ENCODE measurements at places on chromosomes 4 and X. TPM values are rescaled to one million over a fixed set of nuclear protein-coding genes. Genes with fewer than 3 reads are reported as not detected.

GRCh38 chr4:26860922-26861433 lies 337 bp downstream of the STIM2 start:
- no peaks in the 10 kb centered on the region for H3K27me3 ChIP-seq
- peak overlapping the region; percentile 97 for H3K27ac ChIP-seq
- peak; percentile 95 for DNase-seq
- peaks cover 76% of the 10 kb centered on the region for H3K4me1 ChIP-seq

DNA sequence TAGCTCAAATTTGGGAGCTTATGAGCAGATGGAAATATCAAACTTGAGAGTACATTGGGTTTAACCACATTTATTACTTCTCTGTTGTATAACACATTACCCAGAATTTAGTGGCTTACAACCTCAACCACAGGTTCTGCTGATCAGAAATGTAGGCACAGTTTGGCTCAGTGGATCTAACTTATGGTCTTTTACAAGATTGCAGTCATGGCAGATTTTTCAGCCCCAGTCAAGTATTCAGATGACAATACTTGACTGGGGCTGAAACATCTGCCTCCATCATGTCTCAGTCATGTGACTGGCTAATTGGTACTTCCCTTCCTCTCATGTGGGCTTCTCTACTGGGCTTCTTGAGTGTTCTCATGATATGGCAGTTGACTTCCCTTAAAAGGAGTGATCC lies 44.0 kb upstream of the ADAD1 start:
- H3K4me1 ChIP-seq = no peaks in the 10 kb centered on the region
- no peak overlapping the region for H3K27ac ChIP-seq
- no peak for DNase-seq

DNA sequence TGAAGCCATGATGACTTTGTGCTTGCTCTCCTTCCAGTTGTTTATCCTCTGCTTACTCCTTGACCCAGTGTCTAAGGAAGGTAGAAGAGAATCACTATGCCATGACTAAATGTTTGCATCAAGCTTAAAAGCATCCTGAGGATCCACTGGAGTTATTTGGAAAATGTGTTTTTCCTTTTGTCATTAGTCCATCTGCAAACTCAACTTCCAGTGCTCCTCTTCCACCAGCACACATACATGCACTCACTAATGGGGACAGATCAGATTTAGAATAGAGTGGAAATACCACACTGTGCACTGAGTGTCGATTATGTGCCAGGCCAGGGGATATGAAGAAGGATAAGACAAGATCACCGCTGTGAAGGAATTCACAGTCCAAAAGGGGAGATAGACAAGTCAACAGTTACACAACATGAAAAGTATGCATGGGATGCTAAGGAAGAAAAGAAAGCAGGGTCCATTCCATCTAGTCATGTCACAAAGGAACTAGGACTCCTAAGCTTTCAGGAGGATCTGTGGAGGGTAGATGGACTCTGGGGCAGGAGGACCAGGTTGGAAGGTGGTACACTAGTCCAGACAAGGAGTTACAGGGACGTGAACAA lies 1.9 kb downstream of the OCIAD2 start:
- no peak for DNase-seq
- H3K4me1 ChIP-seq = no peaks in the 10 kb centered on the region
- no peak overlapping the region for H3K4me3 ChIP-seq
- H3K27ac ChIP-seq = no peak overlapping the region
- H3K36me3 ChIP-seq = peaks cover 7% of the 10 kb centered on the region

DNA sequence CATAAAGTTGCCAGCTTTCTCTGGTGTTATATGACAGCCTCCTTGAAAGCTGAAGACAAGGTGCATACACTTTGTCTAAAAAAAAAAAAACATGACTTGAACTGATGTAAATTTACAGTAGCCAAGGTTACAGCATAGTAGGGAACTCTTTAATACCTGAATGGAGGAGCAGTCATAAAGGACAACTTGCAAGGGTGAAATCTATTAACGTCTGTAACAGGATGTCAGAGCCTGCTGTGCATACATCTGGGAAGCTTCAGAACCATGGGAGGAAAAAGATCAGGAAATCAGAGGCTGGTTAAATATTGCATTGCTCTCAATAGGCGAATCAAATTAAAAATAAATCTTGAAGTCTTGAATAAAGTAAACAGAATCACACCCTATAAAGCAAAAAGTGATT lies 484.0 kb upstream of the CTSO start:
- H3K4me3 ChIP-seq = no peak overlapping the region
- H3K4me1 ChIP-seq = no peaks in the 10 kb centered on the region
- H3K27me3 ChIP-seq = no peaks in the 10 kb centered on the region
- no peak for DNase-seq
- no peak overlapping the region for H3K27ac ChIP-seq

- H3K4me1 ChIP-seq = peaks cover 23% of the 10 kb centered on the region
- no peak overlapping the region for H3K4me3 ChIP-seq
- H3K27me3 ChIP-seq = no peaks in the 10 kb centered on the region
- no peak overlapping the region for H3K27ac ChIP-seq
These were observed 5.0 kb downstream of the GAR1 start for GRCh38 chr4:109820563-109820962.

DNA sequence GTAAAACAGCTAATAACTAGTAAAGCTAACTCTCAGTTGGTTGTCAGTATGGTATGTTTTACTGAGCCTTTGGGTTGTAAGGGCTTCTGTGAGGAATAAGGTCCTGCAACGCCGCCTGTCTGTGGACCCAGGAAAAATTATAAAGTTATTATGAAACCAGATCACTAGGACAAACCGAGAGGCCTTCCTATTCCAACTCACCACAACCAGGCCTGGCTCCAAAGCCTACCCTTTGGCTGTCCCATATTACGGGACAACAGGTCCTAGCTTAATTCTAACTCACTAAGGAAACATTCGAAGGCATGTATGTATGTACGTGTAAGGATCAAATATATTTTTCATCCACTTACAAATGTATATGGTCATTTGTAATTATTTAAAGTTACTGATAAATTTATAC lies 1.4 kb downstream of the ANKRD17 start:
- H3K4me1 ChIP-seq = peaks cover 33% of the 10 kb centered on the region
- peak overlapping the region; percentile 77 for H3K4me3 ChIP-seq
- peaks cover 7% of the 10 kb centered on the region for H3K36me3 ChIP-seq
- H3K27me3 ChIP-seq = no peaks in the 10 kb centered on the region

- H3K27me3 ChIP-seq = no peaks in the 10 kb centered on the region
- no peak for DNase-seq
- no peak overlapping the region for H3K4me3 ChIP-seq
- no peak overlapping the region for H3K27ac ChIP-seq
- no peaks in the 10 kb centered on the region for H3K4me1 ChIP-seq
These were observed 43.0 kb downstream of the AMELX start for GRCh38 chrX:11336201-11336600.

DNA sequence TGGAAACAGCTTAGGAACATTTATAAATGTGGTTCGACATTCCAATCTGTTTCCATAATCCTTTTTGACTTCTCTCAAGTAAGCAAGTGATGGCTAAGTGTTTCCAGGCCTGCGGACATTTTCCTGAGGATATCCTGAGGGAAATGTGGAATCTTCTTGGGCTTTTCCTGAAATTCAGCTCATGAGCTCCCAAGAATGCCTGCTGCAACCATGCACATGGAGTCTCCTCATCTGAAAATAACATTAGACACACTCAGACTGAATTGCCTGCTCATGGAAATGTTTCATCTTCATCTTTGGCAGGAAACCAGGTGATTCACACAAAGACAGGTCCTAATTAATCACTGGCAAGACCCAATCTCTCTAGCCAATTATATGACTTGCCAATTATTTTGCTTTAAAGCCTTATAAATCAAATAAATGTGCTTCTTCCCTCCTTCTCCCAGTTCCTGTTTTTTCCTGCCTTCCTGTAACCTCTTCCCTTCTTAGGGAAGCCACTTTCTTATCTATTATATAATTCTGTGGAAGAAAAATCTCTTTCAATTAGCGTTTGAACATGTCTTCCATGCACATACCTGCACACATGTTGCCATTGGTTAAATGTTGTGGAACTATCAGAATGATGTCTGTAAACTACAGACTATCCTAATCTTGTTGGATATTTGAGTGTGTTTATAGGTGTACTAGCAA lies 104.6 kb upstream of the MXRA5 start:
- H3K4me1 ChIP-seq = no peaks in the 10 kb centered on the region
- H3K27me3 ChIP-seq = no peaks in the 10 kb centered on the region
- H3K27ac ChIP-seq = no peak overlapping the region
- H3K4me3 ChIP-seq = no peak overlapping the region

DNA sequence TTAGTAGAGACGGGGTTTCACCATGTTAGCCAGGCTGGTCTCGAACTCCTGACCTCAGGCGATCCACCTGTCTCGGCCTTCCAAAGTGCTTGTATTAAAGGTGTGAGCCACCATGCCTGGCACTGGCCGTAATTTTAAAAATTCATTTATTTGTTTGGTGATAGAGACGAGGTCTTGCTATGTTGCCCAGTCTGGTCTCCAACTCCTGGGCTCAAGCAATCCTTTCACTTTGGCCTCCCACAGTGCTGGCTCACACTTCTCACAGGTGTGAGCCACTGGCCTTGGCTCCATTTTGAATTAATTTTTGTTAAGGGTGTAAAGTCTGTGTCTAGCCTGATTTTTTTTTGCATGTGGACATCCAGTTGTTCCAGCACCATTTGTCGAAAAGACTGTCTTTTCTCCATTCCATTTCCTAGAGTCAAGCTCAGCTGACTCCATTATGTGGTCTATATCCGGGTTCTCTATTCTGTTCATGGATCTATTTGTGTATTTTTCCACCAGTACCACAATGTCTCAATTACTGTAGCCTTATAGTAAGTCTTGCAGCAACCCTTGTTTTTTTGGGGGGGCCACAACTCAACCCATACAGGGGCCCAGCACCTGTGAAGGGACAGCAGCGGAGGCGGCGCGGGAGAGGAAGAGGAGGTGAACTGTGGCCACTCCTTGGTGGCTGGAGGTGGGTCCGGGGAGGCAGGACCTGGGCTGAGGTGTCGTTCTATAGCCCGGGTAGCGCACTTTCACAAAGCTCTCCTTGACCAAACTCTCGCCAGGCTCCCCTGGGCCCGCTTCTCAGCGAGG lies 1.5 kb upstream of the NSD2 start:
- no peaks in the 10 kb centered on the region for H3K27me3 ChIP-seq
- H3K36me3 ChIP-seq = no peaks in the 10 kb centered on the region
- peak overlapping the region; percentile 100 for H3K27ac ChIP-seq
- H3K4me3 ChIP-seq = peak overlapping the region; percentile 91
- no peak for DNase-seq
- H3K4me1 ChIP-seq = no peaks in the 10 kb centered on the region

DNA sequence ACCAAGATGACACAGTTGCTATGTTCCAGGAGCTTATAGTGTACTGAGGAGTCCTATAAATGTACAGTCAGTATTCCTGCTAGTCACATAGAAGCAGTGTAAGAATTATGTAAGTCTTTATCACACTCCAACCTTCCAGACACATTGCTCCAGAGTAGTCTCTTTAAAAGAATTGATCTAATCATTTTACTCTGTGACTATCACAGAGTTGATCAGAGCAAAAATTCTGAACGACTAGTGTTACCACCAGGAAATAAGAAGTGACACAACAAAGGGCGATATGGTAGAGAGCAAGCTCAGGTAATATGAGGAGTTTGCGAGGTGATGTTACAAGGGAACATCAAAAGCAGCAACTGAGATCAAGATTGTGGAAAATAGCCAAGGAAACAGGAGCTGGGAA lies 9.0 kb upstream of the HPF1 start:
- no peaks in the 10 kb centered on the region for H3K36me3 ChIP-seq
- no peak overlapping the region for H3K27ac ChIP-seq
- H3K4me1 ChIP-seq = no peaks in the 10 kb centered on the region
- no peaks in the 10 kb centered on the region for H3K27me3 ChIP-seq

- no peaks in the 10 kb centered on the region for H3K4me1 ChIP-seq
- H3K36me3 ChIP-seq = no peaks in the 10 kb centered on the region
- no peaks in the 10 kb centered on the region for H3K27me3 ChIP-seq
- no peak overlapping the region for H3K27ac ChIP-seq
These were observed 57.4 kb downstream of the DCK start for GRCh38 chr4:71050809-71051208.

- H3K4me1 ChIP-seq = peaks cover 14% of the 10 kb centered on the region
- DNase-seq = no peak
- no peaks in the 10 kb centered on the region for H3K27me3 ChIP-seq
- no peak overlapping the region for H3K4me3 ChIP-seq
- no peaks in the 10 kb centered on the region for H3K36me3 ChIP-seq
These were observed 189.9 kb downstream of the PTTG2 start for GRCh38 chr4:38149997-38150671.

DNA sequence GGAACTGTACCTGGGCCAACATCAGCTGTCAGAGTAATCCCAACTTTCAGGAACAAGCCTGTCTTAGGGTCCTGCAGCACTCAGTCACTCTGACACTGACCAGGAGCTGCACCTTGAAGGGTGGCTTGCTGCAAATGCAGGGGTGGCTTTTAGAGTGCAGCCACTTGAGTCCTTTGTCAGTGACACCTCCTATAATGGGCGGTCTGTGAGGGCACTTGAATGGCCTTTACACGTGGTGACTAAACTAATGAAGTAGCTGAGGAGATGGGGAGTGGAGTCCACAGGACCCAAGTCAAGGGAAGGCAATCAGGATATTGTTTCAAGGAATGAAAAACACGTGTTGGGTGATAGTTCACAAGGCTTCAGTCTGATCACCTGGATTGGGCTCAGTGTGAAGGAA lies 11.1 kb upstream of the LNX1 start:
- H3K4me1 ChIP-seq = no peaks in the 10 kb centered on the region
- DNase-seq = no peak
- no peaks in the 10 kb centered on the region for H3K27me3 ChIP-seq
- H3K27ac ChIP-seq = no peak overlapping the region

- H3K27me3 ChIP-seq = no peaks in the 10 kb centered on the region
- no peak overlapping the region for H3K27ac ChIP-seq
- H3K36me3 ChIP-seq = no peaks in the 10 kb centered on the region
- no peak for DNase-seq
These were observed 119.1 kb upstream of the CNKSR2 start for GRCh38 chrX:21255032-21255618.

DNA sequence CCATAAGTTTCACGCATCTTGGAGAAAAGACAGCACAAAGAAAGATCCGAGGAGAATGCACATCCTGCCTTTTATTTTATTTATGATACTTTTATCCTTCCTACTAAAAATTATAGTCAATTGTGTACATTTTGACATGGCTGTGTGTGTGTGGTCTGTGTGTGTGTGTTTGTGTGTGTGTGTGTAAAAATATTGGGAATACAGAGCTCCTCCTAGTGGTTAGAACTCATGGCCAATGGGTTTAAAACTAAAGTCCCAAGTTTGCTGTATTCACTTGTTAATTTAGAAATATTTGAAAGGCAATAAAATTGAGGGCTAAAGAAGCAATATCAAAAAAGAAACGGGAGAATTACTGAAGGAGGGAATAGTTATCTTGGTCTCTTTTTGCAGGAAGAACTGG lies 47.5 kb downstream of the NKX6-1 start:
- H3K36me3 ChIP-seq = no peaks in the 10 kb centered on the region
- no peaks in the 10 kb centered on the region for H3K27me3 ChIP-seq
- H3K27ac ChIP-seq = no peak overlapping the region
- no peak for DNase-seq
- no peaks in the 10 kb centered on the region for H3K4me1 ChIP-seq
- H3K4me3 ChIP-seq = no peak overlapping the region

The RAB39B gene
- 4.9 TPM for total RNA-seq

The APBB2 gene
- 80.4 TPM for total RNA-seq

The ZXDA gene
- 12.1 TPM for total RNA-seq

The HSFX1 gene
- 3.7 TPM for total RNA-seq

The HNRNPD gene
- 200 TPM for total RNA-seq

The TAF9B gene
- 14.3 TPM for total RNA-seq

The NR3C2 gene
- total RNA-seq = 25.9 TPM

The AFF2 gene
- 11.3 TPM for total RNA-seq

The FAM236D gene
- not detected for total RNA-seq

The MAGEA2B gene
- total RNA-seq = not detected

The FAM9A gene
- total RNA-seq = not detected

The ALB gene
- not detected for total RNA-seq

The CDX4 gene
- total RNA-seq = not detected

The LRCH2 gene
- total RNA-seq = 3.1 TPM
